ENCODE measurements at places on chromosomes 6 and 20.

- no peak for DNase-seq
- H3K27ac ChIP-seq: no peak overlapping the region
- peaks cover 71% of the 10 kb centered on the region for H3K27me3 ChIP-seq
- H3K36me3 ChIP-seq: no peaks in the 10 kb centered on the region
- H3K4me1 ChIP-seq: no peaks in the 10 kb centered on the region
Measured at GRCh38 chr20:21020659-21021471, 85.3 kb downstream of the LINC00237 start.

- H3K27me3 ChIP-seq: no peaks in the 10 kb centered on the region
- H3K36me3 ChIP-seq: no peaks in the 10 kb centered on the region
- DNase-seq: no peak
- no peaks in the 10 kb centered on the region for H3K4me1 ChIP-seq
- no peak overlapping the region for H3K4me3 ChIP-seq
Measured at GRCh38 chr6:76043690-76044089, 28.8 kb downstream of the IMPG1 start.

DNA sequence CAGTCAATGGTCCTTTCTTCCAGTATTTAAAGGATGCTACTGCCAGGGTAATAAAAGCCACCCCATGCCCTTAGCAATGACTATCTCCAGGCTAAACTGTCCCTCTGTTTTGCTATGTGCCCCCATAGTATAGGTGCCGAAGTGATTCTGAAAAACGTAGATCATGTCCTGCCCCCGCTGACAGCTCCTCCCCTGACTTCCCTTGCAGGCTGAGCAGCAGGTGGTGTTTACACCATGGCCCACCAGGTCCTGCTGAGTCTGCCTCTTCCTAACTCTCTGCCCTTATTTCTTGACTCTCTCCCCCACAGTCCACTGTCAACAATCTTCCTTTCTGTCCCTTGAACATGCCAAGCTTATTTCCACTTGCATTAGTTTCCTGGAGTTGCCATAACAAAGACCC is 352.5 kb upstream of the TSHZ2 start:
- no peaks in the 10 kb centered on the region for H3K36me3 ChIP-seq
- no peak overlapping the region for H3K27ac ChIP-seq
- no peak overlapping the region for H3K4me3 ChIP-seq
- H3K27me3 ChIP-seq: peaks cover 4% of the 10 kb centered on the region
- no peaks in the 10 kb centered on the region for H3K4me1 ChIP-seq

GRCh38 chr6:144223686-144224085 is 61.4 kb upstream of the UTRN start:
- H3K36me3 ChIP-seq: no peaks in the 10 kb centered on the region
- H3K27me3 ChIP-seq: no peaks in the 10 kb centered on the region
- H3K4me3 ChIP-seq: no peak overlapping the region
- no peak overlapping the region for H3K27ac ChIP-seq

GRCh38 chr6:151440930-151441329 is 11.0 kb downstream of the RMND1 start:
- H3K27ac ChIP-seq: no peak overlapping the region
- peaks cover 26% of the 10 kb centered on the region for H3K4me1 ChIP-seq
- H3K27me3 ChIP-seq: no peaks in the 10 kb centered on the region
- no peaks in the 10 kb centered on the region for H3K36me3 ChIP-seq
- H3K4me3 ChIP-seq: no peak overlapping the region
- peak; percentile 9 for DNase-seq

GRCh38 chr6:149275621-149276020 is 41.9 kb upstream of the TAB2 start:
- peaks cover 49% of the 10 kb centered on the region for H3K4me1 ChIP-seq
- H3K27ac ChIP-seq: no peak overlapping the region
- DNase-seq: no peak
- H3K4me3 ChIP-seq: no peak overlapping the region
- H3K27me3 ChIP-seq: peaks cover 5% of the 10 kb centered on the region
- no peaks in the 10 kb centered on the region for H3K36me3 ChIP-seq

DNA sequence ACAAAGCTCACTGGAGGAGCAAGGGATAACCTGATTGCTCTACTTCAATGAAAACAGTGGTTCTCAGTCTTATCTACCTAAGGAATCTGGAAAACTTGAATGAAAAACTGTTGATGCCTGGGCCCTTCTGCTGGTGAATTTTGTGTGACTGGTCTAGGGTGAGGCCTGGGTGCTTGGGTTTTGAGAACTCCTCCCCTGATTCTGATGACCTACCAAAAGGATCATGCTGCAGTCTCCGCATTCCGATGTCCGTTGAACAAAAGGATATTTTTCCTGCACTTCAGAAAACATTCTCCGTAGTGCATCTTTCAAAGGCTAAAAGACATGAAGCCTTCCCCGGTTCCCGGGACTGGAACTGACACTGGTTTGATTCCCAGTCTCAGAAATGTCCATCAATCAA is 157.9 kb downstream of the SYNDIG1 start:
- H3K4me1 ChIP-seq: no peaks in the 10 kb centered on the region
- DNase-seq: no peak
- H3K27me3 ChIP-seq: peaks cover 7% of the 10 kb centered on the region

- no peaks in the 10 kb centered on the region for H3K27me3 ChIP-seq
- H3K27ac ChIP-seq: no peak overlapping the region
- DNase-seq: no peak
- H3K4me1 ChIP-seq: peaks cover 17% of the 10 kb centered on the region
Measured at GRCh38 chr6:5811997-5812396, 194.7 kb downstream of the NRN1 start.

- no peak for DNase-seq
- no peaks in the 10 kb centered on the region for H3K4me1 ChIP-seq
- peaks cover 35% of the 10 kb centered on the region for H3K27me3 ChIP-seq
- H3K36me3 ChIP-seq: no peaks in the 10 kb centered on the region
Measured at GRCh38 chr6:1561355-1561754, 48.4 kb upstream of the FOXC1 start.

GRCh38 chr6:1949538-1949937 is 295.9 kb downstream of the GMDS start:
- no peaks in the 10 kb centered on the region for H3K27me3 ChIP-seq
- no peak overlapping the region for H3K27ac ChIP-seq
- no peak overlapping the region for H3K4me3 ChIP-seq
- no peaks in the 10 kb centered on the region for H3K4me1 ChIP-seq
- no peaks in the 10 kb centered on the region for H3K36me3 ChIP-seq
- no peak for DNase-seq

DNA sequence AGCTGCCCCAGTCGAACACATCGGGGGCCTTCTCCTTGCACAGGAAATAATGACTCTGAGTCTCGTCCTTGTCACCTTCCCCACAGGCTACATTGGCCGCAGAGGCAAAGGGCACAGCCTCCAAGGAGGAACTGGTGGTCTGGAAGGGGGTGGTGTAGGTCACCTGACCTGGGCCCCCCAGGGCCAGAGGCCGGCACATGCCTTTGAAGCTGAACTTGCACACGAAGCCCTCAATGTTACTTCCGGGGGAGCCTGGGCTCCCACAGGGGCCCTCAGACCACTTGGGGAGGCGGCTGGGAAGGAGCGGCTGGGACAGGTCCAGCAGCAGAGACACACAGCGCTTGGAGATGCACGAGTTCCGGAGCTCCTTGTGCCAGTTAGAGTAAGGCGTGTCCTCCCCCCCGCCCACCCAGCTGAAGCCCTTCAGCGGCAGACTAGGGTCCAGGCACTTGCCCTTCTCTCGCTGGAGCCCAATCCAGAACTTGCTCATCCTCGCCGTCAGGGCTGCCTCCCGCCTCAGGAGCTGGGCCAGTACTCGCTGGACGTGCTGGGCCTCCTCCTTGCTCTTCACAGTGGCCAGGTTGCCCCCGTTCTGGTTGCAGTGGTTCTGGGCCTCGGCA is 578 bp downstream of the CD93 start:
- no peaks in the 10 kb centered on the region for H3K27me3 ChIP-seq
- H3K36me3 ChIP-seq: no peaks in the 10 kb centered on the region
- DNase-seq: no peak
- peaks cover 18% of the 10 kb centered on the region for H3K4me1 ChIP-seq
- H3K4me3 ChIP-seq: no peak overlapping the region

GRCh38 chr20:8749986-8750385 is 318.9 kb upstream of the PLCB4 start:
- H3K27me3 ChIP-seq: no peaks in the 10 kb centered on the region
- H3K4me3 ChIP-seq: no peak overlapping the region
- H3K36me3 ChIP-seq: no peaks in the 10 kb centered on the region
- H3K27ac ChIP-seq: no peak overlapping the region

DNA sequence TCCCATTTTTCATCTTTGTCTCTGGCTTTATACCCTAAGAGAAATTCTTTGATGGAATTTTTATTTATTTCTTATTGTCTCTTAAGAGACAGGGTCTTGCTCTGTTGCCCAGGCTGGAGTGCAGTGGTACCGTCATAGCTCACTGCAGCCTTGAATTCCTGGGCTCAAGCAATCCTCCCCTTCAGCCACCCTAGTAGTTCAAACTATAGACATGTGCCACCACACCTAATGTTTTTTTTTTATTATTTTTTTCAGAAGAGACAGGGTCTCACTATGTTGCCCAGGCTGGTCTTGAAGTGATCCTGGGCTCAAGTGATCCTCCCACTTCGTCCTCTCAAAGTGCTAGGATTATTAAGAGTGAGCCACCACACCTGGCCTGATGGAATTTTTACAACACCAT is 40.5 kb downstream of the FKBP5 start:
- no peak overlapping the region for H3K27ac ChIP-seq
- H3K27me3 ChIP-seq: no peaks in the 10 kb centered on the region
- no peaks in the 10 kb centered on the region for H3K4me1 ChIP-seq
- no peak overlapping the region for H3K4me3 ChIP-seq

DNA sequence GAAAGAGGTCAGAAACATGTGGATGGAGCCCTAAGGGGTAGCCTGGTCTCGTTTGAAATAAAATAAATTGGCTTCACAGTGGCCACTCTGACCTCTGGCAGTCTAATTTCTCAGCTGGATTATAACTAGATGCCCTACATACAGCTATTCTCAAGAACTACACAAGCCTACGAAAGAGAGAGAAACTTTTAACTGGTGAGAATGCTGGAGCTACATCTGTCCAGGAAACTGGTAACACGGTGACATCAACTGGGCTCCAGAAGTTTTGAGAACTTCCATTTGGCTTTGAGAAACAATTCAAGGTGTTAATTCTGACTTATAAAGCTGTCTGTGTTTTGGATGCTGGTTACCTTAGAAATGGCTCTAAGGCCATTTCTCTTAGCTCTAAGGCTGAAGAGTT is 187.3 kb upstream of the TENT5A start:
- no peak for DNase-seq
- no peak overlapping the region for H3K4me3 ChIP-seq
- H3K4me1 ChIP-seq: no peaks in the 10 kb centered on the region
- H3K27me3 ChIP-seq: no peaks in the 10 kb centered on the region

DNA sequence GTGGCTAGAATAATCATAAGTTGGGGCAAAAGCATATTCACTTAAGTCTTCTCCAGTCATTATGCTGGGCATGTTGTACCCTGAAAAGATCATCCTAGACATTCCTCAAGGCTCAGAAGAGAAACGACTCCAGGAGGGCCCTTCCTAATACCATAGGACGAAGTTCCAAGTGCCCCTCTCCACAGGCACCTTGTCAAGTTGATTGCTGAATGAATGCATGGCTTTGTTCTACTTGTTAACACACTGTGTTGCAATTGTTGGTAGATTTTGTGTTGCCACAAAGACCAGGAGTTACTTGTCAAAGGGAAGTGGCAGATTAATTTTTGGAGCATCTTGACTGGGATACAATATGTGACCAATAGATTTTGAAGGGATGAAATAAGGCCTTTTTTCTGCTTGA is 194.3 kb upstream of the SMLR1 start:
- peaks cover 7% of the 10 kb centered on the region for H3K27me3 ChIP-seq
- H3K27ac ChIP-seq: no peak overlapping the region
- H3K36me3 ChIP-seq: peaks cover 7% of the 10 kb centered on the region
- no peak for DNase-seq

GRCh38 chr6:157151989-157152388 is 171.3 kb downstream of the TMEM242 start:
- DNase-seq: no peak
- no peaks in the 10 kb centered on the region for H3K27me3 ChIP-seq
- no peak overlapping the region for H3K4me3 ChIP-seq
- H3K4me1 ChIP-seq: peaks cover 5% of the 10 kb centered on the region
- H3K36me3 ChIP-seq: peaks cover 21% of the 10 kb centered on the region

- no peaks in the 10 kb centered on the region for H3K4me1 ChIP-seq
- no peaks in the 10 kb centered on the region for H3K27me3 ChIP-seq
- H3K27ac ChIP-seq: no peak overlapping the region
- H3K36me3 ChIP-seq: peaks cover 17% of the 10 kb centered on the region
Measured at GRCh38 chr6:36492621-36493020, 49.8 kb downstream of the KCTD20 start.

GRCh38 chr20:13174402-13174801 is 46.7 kb upstream of the ISM1 start:
- no peak overlapping the region for H3K4me3 ChIP-seq
- no peaks in the 10 kb centered on the region for H3K36me3 ChIP-seq
- H3K27me3 ChIP-seq: peaks cover under 1% of the 10 kb centered on the region
- no peaks in the 10 kb centered on the region for H3K4me1 ChIP-seq
- H3K27ac ChIP-seq: no peak overlapping the region
- DNase-seq: no peak

GRCh38 chr6:89353702-89354392 is 1.3 kb upstream of the UBE2J1 start:
- H3K27ac ChIP-seq: peak overlapping the region; percentile 97
- H3K4me1 ChIP-seq: peaks cover 49% of the 10 kb centered on the region
- no peaks in the 10 kb centered on the region for H3K27me3 ChIP-seq
- peak overlapping the region; percentile 87 for H3K4me3 ChIP-seq

- no peak overlapping the region for H3K27ac ChIP-seq
- no peak for DNase-seq
- H3K36me3 ChIP-seq: peaks cover 7% of the 10 kb centered on the region
- H3K27me3 ChIP-seq: no peaks in the 10 kb centered on the region
- no peak overlapping the region for H3K4me3 ChIP-seq
- H3K4me1 ChIP-seq: no peaks in the 10 kb centered on the region
Measured at GRCh38 chr20:42338294-42339201, 720.4 kb upstream of the CHD6 start.

DNA sequence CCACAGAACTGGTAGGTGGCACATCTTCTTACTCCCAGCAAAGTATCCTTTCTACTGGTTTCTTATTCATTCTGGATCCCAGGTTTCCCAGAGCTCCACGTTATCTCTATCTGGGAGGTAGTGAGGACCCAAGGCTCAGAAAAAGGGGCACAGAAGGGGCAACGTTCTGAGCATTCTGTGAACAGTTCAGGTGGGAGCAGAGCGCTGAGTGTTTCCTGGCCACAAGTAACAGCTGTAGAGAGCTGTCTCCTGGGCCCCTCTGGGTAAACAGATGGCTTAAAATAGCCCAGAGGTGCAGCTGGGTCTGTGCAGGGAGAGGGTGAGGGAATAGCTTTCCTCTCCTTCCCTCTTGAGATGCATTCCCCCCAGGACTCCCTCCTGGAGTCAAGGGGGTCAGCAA is 2.1 kb downstream of the APOBEC2 start:
- DNase-seq: no peak
- no peak overlapping the region for H3K4me3 ChIP-seq
